ENCODE measurements at places on chromosomes 16 and 17.

DNA sequence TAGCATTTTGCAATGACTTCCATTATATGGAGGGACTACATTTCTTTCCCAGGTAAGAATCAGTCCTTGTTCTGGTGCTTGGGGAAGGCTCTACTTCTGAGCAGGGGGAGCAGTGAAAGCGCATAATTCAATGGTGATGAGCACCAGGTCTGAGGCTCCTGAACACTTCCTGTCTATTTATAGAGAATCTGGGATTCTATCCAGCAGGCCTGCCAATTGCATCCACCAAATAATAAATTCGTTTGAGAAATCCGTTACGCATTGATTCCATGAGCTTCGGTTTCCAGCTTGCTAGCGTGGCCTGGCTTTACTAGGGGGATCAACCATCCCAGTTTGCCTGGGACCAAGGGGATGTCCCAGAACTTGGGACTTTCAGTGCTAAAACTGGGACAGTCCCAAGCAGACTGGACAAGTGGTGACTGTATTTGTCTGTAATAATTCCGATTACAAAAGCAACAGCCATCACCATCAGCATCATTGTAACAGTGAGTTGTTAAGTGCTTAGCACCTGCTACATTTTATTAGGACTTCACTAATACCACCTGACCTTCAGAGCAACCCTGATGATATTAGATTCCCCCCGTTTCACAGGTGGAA lies 349.9 kb downstream of the MAF start:
- no peak for DNase-seq

- no peak for DNase-seq
These were observed 215.8 kb downstream of the CDH8 start for GRCh38 chr16:61820398-61820797.

DNA sequence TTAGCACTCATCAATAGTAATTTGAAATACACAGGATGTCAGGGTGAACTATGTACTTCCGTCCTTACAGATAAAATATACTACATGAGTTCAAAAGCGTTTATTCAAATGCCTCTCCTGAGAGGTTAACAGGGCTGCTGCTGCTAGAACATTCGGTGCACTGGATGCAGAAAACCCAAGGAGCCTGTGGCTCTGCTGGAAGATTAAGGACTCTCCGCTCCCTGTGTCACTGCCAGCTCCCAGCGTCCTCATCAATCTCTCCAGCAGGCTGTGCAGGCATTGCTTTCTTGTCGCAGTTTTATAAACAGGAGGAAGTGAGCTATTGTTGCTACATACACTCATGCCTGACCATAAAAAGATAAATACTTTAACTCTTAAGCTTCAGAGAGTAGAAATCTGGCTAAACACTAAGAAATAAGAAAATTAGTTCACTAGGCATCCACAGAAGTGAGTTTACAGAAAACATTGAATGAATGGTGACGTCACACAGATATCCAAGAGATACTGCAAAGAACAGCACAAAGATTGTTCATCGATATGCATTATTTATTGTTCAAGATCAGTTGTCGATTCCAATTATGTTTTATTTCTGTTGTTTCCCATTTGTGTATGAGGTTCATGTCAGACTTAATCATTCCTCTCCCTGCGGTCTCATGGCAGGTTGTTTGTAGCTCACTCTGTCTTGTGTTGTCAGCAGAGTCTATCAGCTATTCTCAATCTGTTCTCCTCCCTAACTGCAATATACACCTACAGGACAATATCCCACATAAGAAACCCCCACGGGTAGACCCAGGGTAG lies 127.9 kb upstream of the MON1B start:
- no peak for DNase-seq

DNA sequence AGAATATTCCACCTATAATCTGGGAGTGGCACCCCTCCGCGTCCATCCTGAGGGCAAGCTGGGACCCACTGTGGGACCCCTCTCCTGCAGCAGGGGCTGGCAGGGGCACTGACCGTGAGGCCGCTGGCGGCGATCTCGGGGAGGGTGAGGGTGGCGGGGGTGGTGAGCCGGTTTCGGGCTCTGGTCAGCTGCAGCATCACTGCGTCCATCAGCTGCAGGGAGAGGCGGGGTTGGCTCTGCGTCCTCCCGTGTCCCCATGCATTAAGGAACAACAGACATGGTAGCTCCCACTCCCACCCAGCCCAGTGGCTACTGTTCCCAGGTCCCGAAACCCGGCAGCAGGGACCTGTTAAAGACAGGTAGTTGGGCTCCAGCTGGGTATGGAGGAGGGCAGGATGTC lies 3.3 kb downstream of the SMIM22 start:
- no peak for DNase-seq

DNA sequence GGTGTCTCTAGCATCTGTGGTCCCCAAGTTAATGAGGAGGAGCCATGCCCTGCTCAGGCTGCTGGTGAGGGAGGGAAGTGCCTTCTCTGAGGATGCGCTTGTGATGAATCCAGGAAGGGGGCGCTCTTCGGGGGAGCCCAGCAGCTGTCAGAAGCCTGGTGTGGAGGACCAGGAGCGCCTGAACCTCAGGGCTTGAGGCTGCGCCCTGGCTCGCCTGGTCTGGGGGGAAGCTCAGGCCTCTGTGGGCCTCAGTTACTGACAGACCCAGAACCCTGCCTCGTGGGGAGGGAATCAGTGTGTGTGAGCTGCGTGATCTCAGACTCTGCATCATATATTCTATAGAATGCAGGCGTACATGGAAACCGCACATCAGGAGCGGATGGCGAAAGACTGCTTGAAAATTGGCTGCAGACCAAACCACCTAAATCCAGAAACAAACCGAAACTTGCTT lies 126.1 kb downstream of the SEC14L1 start:
- DNase-seq: no peak

GRCh38 chr17:57080718-57081117 lies 4.3 kb upstream of the AKAP1 start:
- DNase-seq: no peak

DNA sequence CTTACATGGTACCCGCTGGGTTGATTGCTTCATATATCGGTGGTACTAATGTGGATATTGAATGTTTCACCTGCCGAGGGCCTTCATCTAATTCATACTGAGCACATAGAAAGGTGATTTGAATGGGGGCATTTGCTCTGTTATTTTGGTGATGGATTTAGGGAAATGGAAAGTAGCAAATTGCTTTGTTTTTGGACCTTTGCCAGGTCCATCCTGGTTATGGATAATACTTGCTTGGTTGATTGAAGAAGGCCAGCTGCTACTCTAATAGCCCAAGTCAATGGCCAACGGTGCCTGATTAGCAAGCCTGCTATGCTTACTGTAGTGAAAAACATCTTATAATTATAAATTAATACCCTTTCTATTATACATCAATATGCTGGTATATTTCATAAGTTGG lies 253.6 kb downstream of the CDH13 start:
- no peak for DNase-seq

DNA sequence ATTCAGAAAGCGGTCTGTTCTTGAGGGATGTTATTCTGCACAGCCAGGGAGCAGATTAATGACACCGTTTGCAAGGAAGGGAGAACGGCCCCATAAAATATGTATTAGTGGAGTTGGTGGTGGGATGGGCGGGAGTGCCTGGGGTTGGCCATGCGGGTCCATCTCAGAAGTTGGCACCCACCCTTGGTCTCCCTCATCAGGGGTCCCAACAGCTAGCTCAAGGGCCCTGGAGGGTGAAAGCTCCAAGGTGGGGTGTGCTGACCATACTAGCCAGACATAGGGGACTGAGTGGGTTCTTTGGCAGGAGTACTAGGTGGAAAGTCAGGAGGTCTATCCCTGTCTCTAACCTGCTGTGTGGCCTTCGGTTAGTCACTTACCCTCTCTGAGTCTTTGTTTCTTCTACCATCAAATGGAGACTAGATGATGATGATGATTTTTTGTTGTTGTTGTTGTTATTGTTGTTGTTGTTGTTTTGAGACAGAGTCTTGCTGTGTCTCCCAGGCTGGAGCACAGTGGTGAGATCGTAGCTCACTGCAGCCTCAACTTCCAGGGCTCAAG lies 83.2 kb upstream of the BRD7 start:
- DNase-seq: no peak

GRCh38 chr17:40361063-40361924 lies 3.2 kb downstream of the GJD3 start:
- DNase-seq: no peak

Measured in AG20443 (cell line).